Pons (tissue), 1 donor: ENCODE measurements at places on chromosomes 2 and 18.

- DNase-seq, result no peak
These were observed 744.3 kb upstream of the SOX11 start for GRCh38 chr2:4947911-4948310.

DNA sequence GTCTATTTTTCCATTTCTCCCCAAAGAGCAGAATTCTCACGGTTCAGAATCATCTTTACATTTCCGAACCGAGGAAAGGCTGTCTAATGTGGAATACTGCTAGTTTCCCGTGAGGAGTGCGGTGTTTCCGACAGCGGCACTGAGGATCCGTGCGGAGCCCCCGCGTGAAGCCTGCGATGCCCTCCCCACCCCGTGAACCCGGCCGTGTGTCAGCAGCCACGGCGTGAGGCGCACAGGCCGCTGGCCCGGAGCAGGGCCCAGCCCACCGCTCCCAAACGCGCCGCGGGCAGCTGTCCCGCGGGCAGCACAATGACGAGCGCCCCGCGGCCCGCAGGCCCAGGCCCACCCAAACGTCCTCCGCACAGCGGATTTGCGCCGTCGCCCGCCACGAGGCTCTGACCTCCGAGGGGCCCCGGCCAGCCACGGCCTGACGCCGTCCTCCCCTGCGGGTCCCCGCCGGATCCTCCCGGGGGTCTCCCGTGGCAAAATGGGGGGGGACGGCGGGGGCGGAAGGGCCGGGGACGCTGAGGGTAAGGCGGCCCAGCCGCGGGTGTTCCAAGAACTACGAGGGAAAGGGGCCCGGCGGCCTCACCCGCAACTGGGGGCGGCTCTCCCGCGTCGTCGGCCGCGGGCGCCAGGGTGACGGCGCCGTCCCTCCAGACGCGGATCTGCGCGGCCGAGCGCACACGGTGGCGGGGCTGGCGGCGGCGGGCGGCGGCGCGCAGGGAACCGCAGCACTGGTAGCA lies 796 bp downstream of the SPIRE1 start:
- DNase-seq, result peak; percentile 20

DNA sequence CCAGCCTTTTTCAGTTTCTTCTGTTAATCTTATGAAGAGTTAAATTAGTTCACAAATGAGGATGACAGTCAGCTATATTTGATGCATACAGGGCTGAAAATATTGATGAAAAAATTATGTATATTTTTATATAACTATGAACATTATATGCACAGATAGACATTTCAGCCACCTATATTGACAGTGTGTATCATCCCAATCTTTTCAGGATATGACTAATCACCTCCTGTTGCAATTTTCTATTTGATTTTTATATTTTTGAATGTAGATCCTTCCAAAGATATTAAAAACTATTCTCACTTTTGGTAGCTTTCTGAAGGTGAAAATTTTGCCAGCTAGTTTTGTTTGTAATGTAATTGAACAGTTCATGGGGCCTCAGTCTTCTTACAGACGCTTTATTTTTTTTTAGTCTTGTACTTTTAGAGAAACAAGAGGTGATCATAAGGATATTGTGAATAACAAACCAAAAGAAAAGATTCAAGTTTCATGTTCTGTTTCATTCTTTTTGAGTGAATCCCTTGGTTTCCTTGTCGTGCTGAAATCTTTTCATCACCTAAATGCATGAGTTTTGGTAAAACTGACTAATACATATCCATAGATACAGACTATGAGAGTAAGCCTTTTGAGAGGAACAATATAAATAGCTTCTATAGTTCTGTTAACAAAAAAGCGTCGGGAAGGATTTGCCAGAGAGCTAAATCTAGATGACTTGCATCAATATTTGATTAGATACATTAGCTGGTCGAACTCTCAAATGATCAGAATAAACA lies 123.1 kb downstream of the ARHGAP15 start:
- DNase-seq, result no peak

DNA sequence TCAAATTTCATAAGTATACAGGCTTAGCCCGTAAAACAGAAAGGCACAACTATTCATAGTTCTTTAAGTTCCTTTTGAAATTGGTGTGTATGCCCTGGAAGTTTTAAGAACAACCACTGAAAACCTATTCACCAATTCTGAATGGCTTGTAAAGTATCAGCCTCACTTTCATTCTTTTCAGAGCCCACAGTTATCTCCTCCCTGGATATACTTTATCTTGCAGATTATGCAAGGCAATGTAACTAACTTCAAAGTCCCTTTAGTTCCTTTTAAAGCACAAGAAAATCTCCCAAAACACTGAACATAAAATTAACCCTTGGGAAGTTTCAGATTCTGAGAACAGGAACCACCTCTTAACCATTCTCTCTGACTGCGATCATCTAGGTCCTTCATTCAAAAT lies 1.1 kb downstream of the STRN start:
- DNase-seq, result peak; percentile 12

- no peak for DNase-seq
These were observed 244.2 kb upstream of the RGPD4 start for GRCh38 chr2:107582487-107582886.

DNA sequence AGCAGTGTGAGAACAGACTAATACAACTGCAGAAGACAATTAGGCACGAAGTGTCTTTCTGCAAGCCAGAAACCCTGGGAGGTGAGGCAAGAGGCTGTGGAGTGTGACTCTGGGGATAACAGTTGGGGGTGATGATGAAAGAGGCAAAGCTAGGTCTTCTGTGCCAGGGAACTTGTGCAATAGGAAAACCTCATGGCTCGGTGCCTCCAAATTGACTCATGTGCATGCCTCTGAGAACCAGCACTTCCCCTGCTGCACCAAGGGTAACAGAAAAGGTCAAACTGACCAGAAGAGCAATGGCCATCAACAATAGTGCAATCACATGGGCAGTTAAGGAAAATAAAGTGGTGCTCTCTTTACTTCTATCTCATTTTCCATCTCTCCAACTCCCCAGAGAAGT lies 136.4 kb downstream of the SCG2 start:
- DNase-seq, result peak; percentile 8

DNA sequence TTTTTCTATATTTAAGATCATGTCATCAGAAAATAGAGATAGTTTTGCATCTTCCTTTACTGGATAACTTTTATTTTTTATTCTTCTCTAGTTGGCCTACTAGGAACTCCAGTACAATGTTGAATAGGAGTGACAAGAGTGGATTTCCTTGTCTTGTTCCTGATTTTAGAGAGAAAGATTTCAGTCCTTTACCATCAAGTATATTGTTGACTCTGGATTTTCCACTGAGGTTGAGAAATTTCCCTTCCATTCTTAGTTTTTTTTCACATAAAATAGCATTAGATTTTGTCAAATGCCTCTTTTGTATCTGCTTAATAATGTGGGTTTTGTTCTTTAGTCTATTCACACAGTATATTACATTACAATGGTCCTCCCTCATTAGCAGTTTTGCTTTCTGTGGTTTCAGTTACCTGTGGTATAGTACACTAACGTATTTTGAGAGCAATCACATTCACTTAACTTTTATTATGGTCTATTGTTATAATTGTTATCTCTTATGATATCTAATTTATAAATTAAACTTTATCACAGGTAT lies 105.5 kb downstream of the THADA start:
- DNase-seq, result peak; percentile 61

DNA sequence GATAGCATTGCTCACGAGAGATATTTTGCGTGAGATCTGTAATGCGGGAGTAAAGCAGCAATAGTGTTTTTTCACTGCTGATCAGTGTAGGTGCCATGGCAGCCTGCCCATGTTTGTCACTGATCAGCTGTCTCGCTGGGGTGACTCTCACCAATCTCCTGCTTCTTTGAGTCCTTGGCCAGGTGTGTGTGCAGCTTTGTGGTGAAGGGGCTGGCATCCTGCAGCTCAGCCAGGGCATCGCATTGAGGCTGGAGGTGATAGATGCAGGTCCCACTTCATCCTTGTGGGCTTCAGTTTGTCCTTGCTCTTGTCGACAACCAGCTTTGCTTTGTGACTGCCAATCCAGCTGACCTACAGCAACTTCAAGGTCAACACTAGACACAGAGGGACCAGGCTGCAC lies 258.3 kb upstream of the CXCR4 start:
- DNase-seq, result no peak

GRCh38 chr18:79529296-79529695 lies 133.6 kb downstream of the NFATC1 start:
- no peak for DNase-seq

DNA sequence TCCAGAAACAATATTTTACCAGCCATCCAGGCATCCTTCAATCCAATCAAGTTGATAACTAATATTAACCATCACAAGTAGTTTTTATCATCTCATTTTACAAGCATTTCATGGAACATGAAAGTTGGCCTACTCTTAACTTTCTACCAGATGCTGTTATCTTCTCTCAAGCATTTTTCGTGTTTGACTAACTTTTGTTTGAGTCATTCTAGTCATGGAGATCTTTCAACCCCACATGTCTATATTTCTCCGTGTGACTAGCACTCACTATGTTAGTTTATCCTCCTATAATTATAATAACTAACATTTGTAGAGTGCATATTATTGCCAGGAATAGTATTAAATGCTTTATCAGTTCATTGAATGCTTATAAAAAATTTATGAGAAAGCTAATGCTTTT lies 307.0 kb upstream of the CWC22 start:
- no peak for DNase-seq
